ENCODE measurements at places on chromosomes 2 and 18. TPM values are rescaled to one million over a fixed set of nuclear protein-coding genes. Genes with fewer than 3 reads are reported as not detected.

DNA sequence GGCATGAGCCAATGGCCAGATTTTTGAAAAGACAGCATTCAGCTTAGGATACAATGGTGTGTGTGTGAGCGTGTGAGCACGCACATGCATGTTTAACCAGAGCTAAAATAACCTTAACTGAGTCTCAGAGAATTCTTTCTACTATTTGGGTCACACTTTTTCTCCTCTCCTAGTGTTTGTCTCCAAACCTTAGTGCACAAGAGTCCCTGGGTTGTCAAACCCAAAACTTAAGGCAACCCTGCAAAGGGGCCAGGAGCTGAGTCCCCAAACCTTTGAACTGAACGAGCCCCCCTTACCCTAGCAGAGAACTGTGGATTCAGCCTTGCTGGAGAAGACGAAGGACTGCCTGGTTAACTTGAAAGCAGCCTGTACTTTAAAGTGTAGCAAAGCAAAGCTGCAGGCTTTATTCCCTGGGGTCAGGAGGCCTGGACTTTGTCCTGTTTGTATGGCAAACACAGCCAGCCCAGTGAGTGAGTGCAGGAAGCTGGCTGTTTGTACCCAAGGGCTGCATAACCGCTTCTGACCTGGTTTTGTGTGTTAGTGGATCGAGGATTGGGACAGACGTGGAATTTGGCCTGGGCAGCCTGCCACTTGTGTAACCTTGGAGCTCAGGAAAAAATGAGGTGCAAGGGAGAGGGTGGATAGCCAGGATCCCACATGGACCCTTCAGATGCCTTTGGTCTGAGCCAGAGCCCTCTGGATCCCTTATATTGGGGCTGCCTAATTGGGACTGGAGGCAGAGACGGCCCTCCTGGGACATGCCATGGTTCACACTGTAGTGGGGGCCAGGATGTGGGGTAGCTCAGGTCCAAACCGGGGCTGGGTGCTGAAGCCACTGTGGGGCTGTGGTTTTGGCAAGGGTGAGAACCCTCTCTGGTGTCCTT is 6.4 kb upstream of the PSMD1 start:
- H3K27me3 ChIP-seq, result peaks cover 16% of the 10 kb centered on the region
- H3K27ac ChIP-seq, result no peak overlapping the region
- H3K36me3 ChIP-seq, result no peaks in the 10 kb centered on the region
- no peak overlapping the region for H3K4me3 ChIP-seq

- no peaks in the 10 kb centered on the region for H3K4me1 ChIP-seq
- peaks cover 72% of the 10 kb centered on the region for H3K36me3 ChIP-seq
- no peak for DNase-seq
Measured at GRCh38 chr2:121451398-121451797, 79.3 kb upstream of the RNU4ATAC start.

LIMS3 gene
- total RNA-seq, result not detected

TMEM17 gene
- not detected for total RNA-seq

DIPK1C gene
- not detected for total RNA-seq
